ENCODE measurements at places on chromosomes 12 and 14.

DNA sequence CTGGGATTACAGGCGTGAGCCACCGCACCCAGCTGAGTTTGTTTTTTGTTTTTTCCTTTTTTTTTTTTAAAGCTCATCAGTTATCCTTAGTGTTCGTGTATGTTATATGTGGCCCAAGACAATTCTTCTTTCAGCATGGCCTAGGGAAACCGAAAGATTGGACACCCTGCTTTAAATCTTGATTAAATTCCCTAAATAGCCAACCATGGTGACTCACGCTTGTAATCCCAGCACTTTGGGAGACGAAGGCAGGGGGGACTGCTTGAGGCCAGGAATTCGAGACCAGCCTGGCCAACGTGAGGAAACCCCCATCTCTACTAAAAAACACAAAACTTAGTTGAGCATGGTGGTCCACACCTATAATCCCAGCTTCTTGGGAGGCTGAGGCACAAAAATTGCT lies 131.1 kb downstream of the MED13L start:
- DNase-seq = no peak

DNA sequence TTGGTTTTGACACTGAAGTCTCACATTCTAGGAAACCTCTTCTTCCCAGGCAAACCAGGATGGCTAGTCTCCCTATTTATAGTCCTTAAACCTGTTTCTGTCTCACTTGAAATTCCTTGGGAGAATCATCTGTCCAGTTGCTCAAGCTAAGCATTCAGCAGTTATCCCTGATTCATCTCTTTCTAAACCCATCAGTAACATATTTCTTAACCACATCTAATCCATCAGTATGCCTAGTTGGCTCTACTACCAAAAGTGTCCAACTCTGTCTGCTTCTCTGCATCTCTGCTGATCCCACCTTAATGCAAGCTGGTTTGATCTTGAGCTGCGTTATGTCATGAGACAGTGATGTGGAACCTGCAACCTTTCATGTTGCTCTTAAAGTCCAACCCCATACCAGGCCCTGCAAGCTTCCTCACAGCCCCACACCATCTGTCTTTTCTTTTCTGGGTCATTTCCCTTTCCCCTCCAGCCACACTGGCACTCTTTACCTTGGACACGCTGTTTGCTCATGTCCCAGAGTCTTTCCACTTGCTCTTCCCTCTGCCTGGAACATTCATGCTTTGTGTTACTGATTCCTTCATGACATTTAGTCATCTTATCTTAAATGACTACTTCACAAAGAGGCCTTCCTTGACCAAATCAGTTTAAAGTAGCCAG lies 380.8 kb upstream of the RGS6 start:
- no peak for DNase-seq

DNA sequence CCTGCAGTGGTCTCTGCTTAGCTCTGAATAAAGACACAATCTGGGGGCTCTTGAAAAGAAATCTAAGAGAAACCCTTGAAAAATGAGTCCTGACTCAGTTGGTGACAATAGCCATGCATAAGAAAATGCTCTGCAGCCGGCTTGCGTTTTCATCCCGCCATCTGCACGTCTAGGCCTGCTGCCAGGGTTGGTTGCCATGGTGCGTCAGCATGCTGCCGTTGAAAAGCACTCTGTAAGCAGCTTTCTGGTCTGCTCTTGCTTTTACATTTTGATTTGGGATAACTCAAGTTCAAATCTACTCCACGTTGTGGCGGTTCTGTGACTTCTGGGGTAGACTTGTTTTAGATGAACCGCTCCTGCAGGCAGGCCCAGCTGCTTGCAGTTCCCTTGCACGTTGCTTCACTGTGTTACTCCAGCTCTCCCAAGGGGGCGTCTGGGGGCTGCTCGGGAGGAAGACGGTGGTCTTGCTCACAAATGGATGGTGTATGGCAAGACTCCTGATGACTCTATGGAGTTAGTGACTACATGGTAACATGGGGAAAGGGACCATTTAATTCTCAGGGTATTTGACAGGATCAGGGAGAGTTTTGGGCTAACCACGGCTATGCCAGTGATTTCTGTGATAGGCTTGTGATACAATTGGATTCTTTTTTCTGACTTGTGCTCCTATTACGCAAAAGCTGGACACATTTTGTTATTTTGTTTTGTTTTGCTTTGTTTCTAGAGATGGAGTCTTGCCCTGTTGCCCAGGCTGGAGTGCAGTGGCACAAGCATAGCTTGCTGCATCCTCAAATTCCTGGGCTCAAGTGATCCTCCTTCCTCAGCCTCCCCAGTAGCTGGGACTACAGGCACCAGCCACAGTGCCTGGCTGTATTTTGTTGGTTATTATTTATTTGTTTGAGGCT lies 15.8 kb downstream of the WNT5B start:
- DNase-seq = no peak

DNA sequence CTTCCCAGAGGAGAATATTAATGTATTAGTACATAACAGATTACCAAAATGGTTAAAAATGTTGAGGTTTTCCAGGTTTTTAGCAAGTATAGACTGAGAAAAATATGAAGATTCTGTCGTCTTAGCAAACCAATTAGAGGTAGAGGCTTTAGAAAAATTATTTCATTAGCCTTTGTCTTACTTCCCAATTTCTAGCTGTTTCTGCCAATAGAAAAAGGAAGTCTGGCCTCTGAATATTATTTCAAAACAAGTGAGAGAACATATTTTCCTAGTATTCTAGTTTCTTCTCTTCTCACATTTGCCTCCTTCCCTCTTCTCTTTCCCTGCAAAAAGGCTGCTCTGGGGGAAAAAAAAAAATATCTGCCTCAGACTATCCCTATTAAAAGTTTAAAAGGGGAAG lies 16.4 kb downstream of the IPO8 start:
- no peak for DNase-seq

GRCh38 chr12:17456486-17456885 lies 633.5 kb downstream of the RERGL start:
- no peak for DNase-seq

DNA sequence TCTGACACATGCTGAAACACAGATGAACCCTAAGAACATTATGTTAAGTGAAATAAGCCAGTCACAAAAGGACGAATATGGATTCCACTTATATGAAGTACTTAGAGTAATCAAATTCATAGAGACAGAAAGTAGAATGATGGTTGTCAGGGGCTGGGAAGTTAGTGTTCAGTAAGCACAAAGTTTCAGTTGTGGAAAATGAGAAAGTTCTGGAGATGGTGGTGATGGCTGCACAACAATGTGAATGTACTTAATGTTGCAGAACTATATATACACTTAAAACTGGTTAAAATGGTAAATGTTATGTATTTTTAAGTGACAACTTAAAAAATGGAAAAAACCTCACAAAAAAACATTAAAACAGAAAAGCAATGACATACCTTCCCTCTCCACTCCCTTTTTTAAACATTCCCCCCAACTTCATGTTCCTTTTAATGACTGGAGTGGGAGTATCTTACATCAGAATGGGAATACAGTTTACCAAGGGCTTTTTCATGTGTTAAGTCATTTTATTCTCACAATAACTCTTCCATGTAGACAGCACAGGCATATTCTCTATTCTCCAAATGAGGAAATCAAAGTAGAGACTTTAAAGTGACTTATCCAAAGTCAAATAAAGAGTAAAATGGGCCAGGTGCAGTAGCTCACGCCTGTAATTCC lies 24.0 kb downstream of the BTBD7 start:
- no peak for DNase-seq

GRCh38 chr14:32559048-32559447 lies 229.9 kb downstream of the AKAP6 start:
- DNase-seq = no peak

DNA sequence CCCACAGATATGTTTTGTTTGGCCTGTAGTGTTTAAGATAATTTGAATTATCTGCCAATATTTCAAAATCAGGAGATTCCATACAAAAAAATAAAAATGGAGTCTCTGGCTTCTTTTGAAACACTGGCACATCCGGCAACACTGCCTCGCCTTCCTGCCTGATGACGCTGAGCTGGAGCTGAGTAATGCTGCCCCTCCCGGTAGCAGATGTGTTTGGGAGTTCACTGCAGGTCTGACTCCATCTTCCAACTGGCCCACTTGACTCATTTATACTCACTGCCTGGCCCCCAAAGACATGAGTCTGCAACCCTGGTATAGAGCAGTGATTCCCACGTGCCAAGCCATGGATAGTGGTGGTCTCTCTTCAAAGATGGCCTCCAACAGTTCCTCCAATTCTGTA lies 7.4 kb downstream of the CIT start:
- DNase-seq = no peak

DNA sequence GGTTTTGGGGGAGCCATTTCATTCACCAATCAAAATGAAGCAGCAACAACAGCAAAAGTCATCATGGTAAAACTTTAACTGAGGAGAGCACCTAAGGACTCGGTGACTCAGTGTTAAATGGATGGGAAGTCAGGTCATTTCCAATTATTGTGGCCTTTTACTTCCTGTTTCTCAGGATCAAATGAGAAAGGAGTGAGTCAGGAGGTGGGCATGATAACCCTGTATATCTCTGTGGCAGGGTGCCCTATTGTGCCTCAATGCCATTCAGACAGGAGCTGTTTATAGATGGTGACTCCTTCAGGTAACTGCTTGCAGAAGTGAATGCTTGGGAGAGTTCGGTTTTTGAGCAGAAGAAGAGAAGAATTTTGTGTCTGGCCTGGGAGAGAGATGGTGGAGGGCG lies 135.5 kb upstream of the CPM start:
- no peak for DNase-seq

DNA sequence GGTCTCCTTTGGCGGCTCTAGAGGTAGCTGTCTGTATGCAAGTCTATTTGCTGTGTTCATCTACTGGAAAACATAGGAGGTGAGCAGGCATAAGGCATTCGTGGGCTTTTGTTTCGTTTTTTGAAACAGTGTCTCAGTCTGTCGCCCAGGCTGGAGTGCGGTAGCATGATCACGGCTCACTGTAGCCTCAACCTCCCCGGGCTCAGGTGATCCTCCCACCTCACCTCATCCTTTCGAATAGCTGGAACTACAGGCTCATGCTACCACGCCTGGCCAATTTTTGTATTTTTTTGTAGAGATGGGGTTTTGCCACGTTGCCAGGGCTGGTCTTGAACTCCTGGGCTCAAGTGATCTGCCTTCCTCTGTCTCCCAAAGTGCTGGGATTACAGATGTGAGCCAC lies 27.5 kb downstream of the FLVCR2 start:
- DNase-seq = no peak

GRCh38 chr12:49322367-49322707 lies 718 bp upstream of the TROAP start:
- no peak for DNase-seq

- DNase-seq = no peak
Measured at GRCh38 chr12:132243596-132244310, 85.6 kb downstream of the GALNT9 start.

- DNase-seq = no peak
Measured at GRCh38 chr12:29883525-29883924, 99.8 kb upstream of the TMTC1 start.

DNA sequence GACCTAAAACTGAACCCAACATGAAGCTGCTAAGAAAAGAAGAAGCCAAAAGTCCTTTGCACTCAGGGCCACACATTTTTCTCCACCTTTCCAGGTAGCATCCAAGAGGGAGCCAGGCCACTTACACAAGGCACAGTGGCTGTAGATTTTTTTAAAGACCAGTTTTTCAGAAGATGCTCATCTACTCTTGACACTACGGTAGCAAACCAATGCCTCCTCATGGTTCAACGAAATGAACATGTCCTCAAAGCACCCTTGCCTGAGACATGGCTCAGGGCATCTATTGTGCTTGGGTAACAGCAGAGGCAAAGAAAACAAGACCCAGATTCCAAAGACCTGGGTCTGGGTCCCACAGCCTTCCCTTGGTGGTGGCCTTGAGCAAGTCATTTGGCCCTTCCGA lies 22.3 kb downstream of the PRIMA1 start:
- no peak for DNase-seq

GRCh38 chr12:109737631-109738030 lies 24.0 kb downstream of the FAM222A start:
- DNase-seq = no peak

GRCh38 chr14:51504669-51505068 lies 147.0 kb upstream of the FRMD6 start:
- DNase-seq = no peak

DNA sequence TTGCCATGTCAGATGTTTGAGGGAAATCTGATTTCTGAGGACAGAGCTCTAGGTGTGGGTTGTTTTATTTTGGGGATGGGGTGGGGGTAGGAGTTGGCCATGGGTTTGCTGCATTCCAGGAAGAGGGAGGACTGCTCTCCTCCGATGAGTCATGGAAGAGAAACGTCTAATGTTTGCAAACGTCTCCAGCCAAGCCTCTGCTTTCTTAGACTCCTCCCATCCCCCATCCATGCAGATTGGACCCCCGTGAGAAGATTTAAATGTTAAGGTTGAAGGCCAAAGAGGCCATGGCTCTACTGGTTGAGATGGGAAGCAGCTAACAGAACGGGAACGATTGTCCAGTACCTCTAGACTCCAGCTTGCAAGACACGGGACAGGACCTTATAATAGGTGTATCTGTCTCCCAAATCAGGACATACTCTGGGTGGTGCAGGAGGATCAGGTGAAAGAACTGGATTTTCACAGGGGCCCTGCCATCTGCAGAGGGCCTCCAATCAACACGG lies 11.4 kb upstream of the ATP2A2 start:
- no peak for DNase-seq

DNA sequence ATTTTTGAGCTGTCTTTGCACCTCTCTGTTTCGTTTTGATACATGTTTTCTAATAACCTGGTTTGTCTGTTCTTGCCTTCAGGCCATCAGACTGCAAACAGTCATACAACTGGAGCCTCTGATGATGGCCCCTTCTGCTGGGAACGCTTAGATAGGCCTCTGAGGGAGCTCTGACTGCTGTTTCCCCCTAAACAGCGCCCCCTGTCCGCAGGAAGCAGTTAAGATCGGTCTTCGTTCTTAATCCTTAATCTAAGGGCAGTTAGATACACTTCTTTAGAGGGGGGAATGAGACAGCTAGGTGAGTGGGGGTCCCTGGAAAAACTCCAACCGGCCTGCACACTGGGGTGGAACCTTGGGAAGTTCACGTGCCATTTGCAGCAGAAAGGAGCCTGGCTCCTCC lies 1338.8 kb upstream of the SEL1L start:
- no peak for DNase-seq

- DNase-seq = no peak
Measured at GRCh38 chr14:100594625-100594951, 7.4 kb upstream of the BEGAIN start.

DNA sequence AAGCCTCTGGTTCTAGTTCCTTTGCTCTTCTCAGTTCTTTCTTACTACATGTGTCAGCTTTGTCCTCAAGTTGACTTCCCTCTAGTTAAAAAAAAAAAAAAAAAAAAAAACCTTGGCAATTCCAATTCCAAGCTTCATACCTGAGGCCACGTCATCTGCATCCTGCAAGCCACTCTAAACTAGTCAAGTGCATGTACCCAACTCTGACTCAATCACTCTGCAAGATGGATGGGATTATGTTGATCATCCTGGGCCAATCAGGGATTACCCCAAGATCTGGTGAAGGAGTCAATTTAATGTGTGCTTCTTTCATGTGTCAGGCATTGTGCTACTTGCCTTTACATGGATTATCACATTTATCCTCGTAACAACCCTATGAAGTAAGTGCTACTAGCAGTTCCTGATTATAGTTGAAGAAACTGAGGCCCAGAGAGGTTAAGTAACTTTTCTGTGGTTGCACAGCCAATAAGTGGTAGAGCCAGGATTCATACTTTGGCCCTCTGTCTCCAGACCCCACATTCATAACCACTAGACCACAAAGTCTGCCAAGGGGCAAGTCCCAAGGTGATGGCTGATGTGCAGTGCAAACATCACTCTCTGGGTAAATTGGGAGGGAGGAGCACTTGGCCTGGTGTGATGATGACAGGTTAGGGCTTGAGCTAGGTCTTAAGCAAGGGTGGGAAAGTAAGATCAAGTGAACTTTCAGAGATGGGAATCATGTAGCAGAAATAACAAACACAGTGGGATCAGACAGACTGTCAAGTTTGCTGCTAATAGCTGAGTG lies 17.3 kb upstream of the CCND2 start:
- DNase-seq = no peak
